ENCODE measurements at places on chromosomes 3 and 15.

DNA sequence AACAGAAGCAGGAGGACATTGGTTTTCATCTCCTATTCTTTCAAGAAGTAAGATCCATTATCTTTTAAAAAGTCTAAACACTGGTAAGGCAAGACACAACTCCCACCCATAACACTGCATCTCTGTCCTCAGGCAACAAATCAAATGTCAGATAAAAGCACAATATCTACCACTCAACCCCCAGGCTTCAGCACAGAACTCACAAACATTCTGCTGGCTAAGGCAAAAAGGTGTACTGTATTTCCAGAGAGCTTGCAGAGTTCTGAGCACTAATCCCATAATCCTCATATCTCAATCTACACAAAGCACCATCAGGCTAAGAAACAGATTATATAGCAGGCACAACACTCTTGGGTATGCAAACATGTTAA lies 20.9 kb downstream of the RAF1 start:
- no peak for DNase-seq

DNA sequence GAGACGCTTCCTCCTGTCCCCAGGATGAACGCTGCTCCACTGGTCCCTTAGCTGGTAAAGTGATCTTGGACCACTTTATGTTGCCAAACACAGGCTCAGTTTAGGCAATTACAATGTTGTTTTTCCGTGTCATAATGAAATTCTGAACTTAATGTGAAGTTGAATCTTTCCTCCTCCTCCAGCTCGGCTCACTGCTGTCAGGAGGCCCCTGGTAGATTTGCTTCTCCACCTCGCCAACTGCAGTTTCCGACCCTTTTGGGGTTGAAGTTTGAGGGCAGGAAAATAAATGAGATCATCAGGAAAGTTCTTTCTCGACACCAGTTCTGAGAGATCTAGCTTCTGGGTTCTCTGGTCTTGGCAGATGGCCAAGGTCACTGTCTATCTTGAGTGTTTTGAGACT lies 27.8 kb downstream of the CFAP161 start:
- no peak for DNase-seq

DNA sequence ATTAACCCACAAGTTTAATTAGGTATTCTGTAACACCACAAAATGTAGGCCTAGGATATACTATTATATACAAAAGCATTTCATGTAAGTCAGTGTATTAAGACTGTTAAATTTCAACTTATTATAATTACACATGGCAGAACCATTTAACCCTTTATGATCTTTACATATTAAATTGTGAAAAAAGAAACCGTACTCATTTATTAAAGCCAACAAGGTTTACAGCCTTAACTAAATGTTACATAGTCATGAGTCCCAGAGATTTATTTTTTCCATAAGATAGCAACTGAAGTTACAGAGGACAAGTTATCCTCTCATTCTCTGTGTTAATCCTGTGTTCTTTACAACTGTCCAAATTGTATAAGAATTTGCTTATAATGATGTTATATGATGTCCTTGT lies 615.8 kb upstream of the AGTR1 start:
- DNase-seq: no peak

GRCh38 chr3:177589911-177590381 lies 392.7 kb upstream of the TBL1XR1 start:
- no peak for DNase-seq

- no peak for DNase-seq
These were observed 564 bp upstream of the PIGZ start for GRCh38 chr3:196969134-196969659.

DNA sequence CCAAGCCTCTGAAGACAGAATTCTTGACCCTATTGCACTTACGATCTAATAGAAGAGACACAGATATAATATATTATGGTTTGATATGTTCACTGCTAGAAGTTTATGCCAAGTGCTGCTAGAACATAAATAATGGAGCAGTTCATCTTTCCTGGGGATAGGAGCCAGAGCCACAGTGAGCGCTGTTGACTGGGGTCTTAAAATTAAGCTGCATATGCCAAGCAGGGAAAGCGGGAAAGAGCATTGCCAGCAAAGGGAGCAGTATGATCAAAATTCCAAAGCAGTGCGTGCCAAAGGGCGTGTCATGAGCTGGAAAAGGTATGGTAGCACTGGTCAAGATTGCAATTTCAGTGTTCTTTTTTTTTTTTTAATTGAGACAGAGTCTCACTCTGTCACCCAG lies 49.1 kb upstream of the ABHD2 start:
- no peak for DNase-seq

GRCh38 chr3:152638707-152639450 lies 196.1 kb upstream of the P2RY1 start:
- DNase-seq: no peak

GRCh38 chr15:88465633-88466224 lies 1.5 kb downstream of the MRPL46 start:
- no peak for DNase-seq

DNA sequence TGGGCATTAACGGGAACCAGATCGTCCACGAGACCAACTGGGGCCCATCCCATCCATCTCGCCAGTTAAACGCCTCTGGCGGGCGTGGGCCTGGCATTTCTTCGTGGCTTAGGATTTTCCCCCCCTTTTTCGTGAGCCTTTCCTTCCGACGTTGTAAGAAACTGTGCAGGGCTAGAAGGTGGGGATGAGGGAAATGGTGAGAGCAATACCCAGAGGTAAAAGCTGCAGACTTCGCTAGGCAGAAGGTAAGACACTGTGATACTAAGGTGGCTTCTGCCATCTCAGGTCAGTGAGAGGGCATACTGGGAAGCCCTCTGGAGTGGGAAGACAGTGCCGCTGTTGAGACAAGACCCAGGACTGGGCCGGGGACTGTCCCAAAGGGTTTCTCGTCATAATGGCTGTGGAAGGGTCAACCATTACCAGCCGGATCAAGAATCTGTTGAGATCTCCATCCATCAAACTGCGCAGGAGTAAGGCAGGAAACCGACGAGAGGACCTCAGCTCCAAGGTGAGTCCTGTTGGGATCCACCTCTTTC lies 666 bp downstream of the MAPKBP1 start:
- no peak for DNase-seq

- no peak for DNase-seq
These were observed 25.1 kb upstream of the MTMR10 start for GRCh38 chr15:31016446-31016915.

- DNase-seq: no peak
These were observed 67.4 kb upstream of the IQSEC1 start for GRCh38 chr3:13140596-13140995.

DNA sequence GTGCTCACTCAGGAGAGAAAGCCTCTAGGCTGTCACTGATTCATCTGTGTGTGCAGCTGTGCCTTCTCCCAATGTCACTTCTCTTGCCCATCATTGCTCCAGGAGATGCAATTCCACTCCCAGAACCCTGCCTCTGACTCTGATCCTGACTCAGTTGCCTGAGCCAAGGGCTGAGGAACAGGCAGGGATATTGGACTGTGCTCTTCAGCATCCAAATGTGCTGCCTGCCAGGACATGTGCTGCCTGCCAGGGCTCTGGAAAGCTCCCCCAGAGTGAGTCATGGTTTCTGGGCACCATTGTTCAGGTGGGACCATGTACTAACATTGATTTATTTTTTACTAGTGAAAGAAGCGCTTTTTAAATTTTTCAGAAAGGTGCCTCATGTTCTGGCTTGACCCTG lies 71.0 kb downstream of the TRIM42 start:
- no peak for DNase-seq

DNA sequence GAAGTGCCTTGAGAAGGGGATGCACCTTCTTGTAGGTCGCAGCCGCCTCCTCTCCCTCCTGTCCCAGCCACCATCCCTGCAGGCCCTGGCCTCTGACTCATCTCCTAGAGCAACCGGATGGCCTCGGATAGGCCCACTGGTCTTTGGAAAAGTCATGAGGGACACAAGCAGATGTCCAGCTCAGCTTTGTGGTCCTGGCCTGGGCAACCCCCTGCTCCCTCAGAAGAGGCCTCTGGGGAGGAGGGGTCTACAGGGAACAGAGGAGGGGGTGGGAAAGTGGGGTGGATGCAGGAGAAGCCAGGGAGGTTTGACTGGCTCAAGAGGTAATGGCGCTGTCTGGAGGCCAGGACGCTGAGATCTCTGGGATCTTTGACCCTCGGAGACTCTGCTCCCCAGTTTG lies 259.2 kb upstream of the TLE3 start:
- no peak for DNase-seq

DNA sequence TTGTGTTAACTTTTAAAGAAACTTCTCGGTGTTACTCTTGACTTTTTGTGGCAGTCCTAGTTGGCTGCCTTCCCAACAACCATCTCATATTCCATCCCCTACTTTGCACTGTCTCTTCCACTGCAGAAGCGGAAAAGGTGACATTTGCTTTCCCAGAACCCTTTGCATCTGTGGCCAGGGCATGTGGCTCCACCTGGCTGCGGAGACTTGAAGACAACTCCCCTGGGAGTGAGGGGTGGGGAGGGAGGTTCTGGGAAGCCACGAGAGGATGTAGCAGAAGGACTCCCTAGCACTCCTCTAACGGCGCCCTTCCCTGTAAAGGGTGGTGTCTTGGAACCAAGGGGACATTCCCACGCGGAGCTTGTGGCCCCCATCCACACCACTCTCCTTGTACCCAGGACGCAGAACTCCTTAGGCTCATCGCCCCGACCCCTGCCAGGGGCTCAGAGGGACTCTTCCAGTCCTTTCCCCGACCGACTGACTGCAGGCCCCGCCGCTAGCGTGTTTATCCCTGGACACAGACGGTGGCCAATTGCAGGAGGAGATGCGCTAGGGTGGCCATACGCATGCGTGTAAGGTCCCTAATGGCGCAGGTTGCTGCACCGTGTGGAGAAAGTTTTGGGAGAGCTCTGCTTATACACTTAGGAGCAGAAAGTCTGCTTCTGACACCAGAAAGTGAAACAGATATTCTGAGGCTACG lies 33.2 kb upstream of the SECISBP2L start:
- DNase-seq: no peak

DNA sequence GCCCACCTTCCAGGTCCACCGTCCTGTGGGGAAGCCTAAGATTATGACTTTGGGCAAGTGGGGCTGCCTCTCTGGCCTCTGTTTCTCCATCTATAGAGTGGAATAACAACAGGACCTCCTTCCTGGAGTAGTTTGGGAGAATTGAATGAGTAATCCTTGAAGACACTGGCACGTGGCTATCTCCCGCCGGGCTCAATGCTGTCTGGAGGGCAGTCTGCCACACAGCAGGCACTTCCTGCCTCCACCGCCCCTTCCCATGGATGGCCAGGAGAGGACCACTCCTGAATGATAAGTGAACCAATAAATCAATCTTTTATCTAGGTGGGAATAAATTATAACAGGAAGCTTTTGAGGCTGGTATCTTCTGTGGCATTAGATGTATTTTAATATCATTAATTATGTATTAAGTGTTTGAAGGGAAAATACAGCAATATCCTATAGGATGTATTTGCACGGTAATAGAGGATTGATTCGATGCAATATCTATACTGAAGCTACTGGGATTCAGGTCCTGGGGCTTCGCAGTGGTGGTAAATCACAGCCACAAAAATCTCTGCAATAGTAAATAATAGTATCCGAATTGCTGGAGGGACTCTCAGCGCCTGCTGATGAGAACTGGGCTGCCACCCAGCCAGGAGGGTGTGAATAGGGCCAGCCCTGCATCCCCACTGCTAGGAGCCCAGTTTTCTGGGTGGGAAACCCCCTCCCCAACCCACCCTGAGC lies 15.9 kb downstream of the MEGF11 start:
- no peak for DNase-seq

- DNase-seq: no peak
These were observed 133.6 kb upstream of the ABHD17C start for GRCh38 chr15:80561500-80561899.
